Endodermal cell (in vitro differentiated cells): ENCODE measurements at places on chromosomes 7 and 10. TPM values are rescaled to one million over a fixed set of nuclear protein-coding genes. Genes with fewer than 3 reads are reported as not detected.

ZNF365 gene
- not detected in 3 replicates for total RNA-seq

GPRIN2 gene
- 13.1 and 16.1 TPM in 2 replicates for total RNA-seq

KCNMA1 gene
- 0.55 to 0.70 TPM (median 0.63 TPM) in 3 replicates for total RNA-seq

DNA sequence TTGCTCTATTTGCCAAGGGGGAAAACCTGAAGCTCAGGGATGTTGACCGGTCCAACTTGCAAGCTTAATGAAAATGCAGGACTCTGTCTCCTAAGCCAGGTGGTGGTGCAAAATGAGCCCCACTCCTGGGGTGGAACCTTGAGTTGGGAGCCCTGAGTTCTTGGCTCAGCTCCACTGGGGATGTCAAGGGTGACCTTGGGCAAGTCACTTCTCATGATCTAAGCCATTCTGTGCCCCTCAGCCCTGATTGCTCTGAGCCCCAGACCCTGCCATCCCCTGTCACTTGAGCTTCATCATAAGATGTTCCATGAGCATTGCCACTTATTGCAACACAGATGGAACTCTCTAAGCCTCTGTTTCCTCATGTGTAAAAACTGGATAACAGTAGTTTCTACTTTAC, 33.9 kb downstream of the MYL10 start:
- no peak for DNase-seq

DNA sequence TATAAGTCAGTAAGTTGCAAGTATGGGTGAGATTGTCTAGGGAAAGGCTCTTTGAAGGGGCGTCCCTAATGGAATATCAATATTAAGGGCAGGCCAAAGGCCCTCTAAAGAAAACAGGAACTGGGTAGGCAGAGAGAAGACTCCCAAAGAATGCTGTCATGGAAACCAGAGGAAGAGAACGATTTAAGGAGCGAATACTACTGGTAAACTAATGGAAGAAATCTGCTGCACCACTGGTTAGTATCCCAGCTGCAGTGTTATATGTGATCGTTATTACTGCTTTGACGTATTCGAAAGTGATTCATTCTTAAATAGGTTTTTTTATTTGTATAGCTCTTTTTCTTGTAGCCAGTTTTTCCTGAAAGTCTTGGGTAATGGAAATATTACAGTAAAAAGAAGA, 1.3 kb downstream of the CASP2 start:
- DNase-seq = no peak

GRCh38 chr10:78319371-78319770, 285.7 kb downstream of the RPS24 start:
- DNase-seq = no peak

DNA sequence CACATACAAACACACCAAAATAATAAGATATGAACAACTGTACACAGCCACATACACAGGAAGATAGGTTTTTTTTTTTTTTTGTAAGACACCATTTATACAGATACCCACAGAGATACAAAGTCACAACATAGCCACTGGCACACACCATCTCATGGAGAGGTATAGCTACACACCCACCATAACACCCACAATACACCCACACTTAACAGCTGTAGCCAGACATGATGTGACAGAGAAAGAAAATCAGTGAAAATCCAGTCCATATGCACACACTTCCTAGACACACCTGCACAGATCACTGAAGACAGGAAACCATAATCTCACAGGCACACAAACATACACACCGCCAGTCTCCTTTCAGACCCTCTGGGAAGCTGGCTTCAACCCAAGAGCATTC, 62.4 kb upstream of the PAX2 start:
- no peak for DNase-seq

DNA sequence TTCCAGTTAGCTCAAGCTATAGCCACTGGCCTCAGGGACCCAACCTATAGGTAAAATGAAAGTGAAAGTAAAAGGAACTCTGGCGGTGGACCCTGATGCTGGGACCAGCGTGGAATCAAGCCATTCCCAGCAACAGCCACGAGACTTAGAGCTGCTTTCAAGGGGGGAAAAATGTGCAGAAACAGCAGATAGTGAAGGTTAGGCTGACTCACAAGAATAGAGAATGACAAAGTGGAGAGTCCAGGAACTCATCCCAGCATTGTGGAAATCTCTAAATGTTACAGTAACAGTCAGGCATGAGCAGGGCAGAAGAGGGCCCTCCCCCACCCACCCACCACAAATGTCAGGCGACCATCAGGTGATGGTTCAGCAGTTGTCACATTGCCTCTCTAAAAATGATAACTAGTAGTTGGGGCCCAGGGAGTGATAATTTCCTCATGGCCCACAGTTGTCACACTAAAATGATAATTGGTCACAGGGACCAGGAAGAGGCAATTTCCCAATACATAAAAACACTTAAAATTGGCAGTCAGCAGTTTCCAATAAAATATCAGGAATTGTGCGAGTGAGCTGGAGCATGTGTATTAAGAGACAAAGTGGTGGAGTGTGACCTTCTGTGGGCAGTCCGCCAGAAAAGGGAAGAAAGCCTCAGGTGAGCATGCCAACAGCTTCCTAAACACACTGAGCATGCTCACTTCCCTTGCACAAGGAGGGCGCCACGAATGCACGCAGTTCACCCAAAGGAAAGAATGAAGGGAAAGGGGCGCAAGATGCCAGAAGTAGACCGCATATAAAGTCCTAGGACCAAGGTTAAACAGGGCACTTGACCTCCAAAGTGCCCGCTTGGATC, 129.8 kb upstream of the PPP1R3A start:
- DNase-seq = no peak

DNA sequence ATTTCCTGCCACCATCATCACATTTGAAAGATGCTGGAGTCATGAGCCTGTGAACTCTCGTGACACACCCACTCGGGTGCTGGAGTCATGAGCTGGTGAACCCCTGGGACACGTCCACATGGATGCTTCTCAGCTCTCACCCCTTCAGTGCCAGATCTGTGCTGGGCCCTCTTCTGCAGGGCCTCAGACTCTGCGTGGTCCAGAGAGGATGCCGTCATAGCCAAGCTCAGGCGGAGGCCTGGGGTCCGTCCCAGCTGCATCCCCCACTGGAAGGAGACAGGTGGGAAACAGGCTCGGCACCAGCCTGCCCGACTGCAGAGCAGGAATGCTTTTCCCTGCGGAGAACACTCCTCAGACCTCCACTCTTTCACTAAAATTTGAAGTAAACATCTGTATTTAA, 156.5 kb upstream of the PPP2R2D start:
- no peak for DNase-seq
